Activated CD4-positive, alpha-beta T cell treated with anti-CD3 and anti-CD28 coated beads, Interleukin-2, amount 50 U/mL, for 48 hours (primary cell): ENCODE measurements at places on chromosomes 3 and 15.

DNA sequence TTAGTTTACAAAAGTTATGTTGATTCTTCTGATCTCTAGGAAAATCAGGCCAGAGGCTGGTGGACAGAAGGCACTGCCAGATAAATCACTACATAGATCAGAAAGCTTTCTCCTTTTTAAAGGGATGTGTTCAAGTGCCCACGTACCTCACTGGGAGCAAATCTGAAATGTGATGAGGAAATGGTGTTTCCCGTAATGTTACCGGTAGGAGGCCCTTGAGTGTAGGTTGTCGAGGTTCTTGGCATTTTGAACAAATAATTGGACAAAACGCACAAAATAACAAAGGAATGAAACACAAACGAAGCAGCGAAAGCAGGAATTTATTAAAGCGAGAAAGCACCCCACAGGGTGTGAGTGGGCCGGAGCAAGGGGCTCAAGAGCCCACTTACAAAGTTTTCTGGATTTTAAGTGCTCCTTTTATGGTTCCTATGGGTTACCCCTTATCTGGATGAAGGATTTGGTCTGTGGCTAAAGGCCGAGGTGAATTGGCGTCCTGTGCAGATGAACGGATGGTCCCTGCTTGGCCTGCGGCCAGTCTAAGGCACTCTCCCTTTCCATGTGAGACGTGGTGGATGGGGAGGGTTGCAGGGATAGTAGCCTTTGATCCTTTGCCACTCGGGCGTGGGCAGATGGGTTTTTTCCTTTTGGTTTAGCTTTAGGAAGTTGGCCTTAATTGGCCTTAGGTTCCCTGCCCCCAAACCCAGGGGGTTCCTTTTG, 1.0 kb downstream of the SNX1 start:
- DNase-seq, result no peak

DNA sequence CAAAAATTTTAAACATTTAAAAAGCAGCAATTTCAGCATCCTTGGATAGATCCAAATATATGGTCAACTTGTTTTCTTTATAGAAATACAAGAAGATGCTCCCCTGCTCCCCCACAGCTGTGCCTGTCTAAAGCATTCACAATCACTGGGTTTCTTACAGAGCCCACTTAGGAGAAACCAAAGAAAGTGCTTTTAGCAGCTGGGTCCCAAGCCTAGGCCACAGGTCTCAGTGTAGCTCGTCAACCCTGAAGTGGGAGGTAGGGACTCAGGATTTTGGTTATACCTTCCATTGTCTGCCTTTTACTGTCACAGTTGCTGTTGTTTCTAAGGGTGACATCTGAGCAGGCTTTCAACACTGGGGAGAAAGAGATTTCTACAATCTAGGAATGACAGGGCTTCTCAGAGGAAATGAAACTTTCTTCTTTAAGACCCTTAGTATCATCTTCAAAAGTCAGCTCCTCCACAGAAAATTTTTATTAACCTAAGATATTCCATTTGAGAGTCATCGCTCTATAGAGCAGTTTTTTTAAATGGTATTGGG, 199.3 kb upstream of the CMC1 start:
- DNase-seq, result no peak

- DNase-seq, result no peak
These were observed 189.0 kb upstream of the MCTP2 start for GRCh38 chr15:94042180-94042928.

DNA sequence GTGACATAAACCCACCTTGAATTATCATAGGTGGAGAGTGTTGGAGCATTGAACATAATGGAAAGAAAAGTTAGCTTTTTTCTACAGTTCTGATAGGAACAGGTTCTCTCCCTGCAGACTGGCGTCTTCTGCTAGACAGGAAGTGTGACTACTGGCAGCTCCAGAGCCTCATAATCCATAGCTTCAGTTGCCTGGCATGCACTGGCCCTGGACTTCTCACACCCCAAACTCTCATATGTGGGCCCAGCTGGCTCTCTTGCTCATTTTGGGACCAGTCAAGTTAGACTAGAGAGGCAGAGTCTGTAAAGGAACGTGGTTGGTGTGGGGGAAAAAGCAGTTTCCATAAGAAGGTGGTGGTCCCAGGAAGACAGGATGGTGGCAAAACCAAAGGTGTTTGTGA, 180.1 kb downstream of the VGLL4 start:
- no peak for DNase-seq

DNA sequence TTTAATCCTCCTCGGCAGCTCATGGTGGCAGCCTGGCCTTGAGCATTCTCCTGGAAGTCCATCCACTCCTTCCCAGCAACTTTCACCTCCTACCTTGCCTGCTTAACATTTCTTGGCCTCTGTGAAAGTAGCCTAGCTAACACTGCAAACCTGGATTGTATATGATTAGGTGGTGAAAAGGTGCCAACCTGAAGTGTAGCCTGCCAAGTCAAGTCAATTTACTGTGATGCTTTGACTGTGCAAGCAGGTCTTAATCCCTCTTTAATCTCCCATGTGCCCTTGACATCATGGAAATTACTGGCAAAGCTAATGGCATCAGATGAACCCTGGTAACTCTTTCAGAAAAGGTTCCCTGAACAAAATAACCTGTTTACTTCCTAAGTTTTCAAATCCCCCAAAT, 169.7 kb upstream of the NR2F2 start:
- no peak for DNase-seq

DNA sequence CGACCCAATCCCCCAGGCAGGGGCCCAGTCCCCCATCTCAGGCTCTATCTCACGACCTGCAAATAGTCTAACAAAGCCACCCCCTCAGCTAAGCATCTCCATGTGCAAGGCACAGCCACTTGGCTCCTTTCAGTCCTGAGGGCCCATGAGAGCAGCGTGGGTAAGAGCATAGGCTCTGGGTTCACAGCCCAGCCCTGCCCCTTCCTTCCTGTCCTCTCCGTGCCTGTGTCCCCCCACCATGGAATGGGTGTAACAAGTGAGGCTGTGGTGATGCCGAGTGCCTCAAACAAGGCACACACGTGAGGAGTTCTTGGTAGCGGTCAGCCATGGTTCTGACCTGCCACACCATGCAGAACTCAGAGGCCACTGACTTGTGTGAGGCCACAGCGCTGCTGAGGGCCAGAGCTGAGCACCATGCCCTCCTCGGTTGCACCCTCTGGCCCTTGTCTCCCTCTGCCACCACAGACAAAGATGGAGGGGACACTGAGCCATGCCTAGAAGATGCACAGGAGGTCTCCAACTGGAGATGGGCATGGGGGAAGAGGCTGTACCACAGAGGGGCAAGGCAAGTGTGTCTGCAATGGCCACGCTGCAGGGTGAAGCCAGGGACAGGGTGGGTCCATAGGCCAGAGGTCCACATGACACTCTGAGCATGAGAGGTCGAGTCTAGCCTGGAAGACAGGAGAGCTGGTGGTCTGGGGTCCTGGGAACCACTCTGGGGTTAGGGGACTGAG, 10.0 kb downstream of the TPRA1 start:
- no peak for DNase-seq

GRCh38 chr3:167798443-167798842, 62.9 kb downstream of the SERPINI1 start:
- no peak for DNase-seq

GRCh38 chr15:99967841-99968371, 234.7 kb upstream of the LYSMD4 start:
- no peak for DNase-seq

DNA sequence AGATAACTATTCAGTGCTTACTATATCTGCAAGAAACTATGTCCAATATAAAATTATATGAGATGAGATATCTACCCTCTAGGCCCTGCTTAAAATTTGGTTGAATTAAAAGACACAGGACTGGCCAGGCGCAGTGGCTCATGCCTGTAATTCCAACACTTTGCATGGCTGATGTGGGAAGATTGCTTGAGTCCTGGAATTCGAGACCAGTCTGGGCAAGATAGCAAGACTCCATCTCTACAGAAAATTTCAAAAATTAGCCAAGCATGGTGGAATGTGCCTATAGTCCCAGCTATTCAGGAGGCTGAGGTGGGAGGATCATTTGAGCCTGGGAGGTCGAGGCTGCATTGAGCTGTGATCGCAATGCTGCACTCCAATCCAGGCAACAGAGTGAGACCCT, 303.7 kb upstream of the UBE2E2 start:
- no peak for DNase-seq

- no peak for DNase-seq
These were observed 17.8 kb downstream of the PLXNA1 start for GRCh38 chr3:127000761-127001160.

DNA sequence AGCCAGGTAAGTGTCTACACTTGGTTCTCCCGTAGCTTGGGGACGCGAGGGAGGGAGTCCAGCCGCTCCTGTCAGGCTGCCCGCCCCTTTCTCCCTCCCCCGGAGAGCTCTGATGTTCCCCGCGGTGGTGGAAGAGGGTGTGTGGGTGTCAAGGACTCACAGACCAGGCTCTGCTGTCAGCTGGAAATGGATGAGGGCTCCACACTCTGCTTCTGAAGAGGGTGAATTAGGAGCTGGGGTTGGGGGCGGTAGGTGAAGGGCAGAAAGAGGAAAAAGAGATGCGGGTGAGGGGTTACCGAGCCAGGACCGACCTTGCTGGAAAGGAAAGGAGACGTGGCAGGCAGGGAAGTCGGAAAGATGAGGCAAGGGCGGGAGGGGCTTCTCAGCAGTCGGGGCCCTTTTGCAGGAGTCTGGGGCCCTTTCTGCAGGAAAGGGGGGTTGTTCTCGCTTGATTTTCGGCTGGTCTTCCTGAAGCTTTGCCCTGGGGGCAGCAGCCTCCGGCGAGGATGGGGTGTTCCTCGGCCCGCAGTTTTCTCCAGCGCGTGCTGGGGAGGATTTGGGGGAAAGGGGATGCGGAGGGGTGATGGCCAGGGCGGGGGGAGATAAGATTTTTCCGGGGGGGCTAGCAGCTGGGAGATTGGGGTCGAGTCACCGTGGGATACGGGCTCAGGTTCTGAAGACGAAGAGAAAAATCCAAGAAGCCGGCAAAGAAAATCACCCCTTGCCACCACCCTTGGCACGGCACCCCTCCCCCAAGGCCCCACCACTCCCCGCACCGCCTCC, 602 bp upstream of the BAHD1 start:
- DNase-seq, result peak; percentile 64

DNA sequence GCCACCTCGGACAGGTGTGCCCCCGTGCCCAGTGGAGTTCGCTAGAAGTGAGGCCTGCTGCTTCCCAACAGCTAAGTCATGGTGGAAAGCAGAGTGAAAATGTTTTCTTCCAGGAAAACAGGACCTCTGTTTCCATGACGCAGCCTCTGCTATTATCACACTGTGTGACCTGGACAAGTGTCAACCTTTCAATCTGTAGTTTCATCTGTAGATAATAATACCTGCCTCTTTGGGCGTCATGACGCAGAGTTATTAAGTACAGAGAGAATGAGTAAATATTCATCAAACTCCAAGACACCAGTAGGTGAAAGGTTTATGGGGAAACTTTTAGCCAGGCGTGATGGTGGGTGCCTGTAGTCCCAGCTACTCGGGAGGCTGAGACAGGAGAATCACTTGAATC, 62.3 kb downstream of the TMEM44 start:
- DNase-seq, result no peak

- no peak for DNase-seq
These were observed 24.0 kb upstream of the SPTBN5 start for GRCh38 chr15:41917767-41918430.

- DNase-seq, result no peak
These were observed 4.7 kb downstream of the PIK3CB start for GRCh38 chr3:138829886-138830510.

GRCh38 chr3:158842976-158843375, 41.1 kb downstream of the MFSD1 start:
- DNase-seq, result no peak

GRCh38 chr3:158961911-158962310, 160.1 kb downstream of the MFSD1 start:
- DNase-seq, result no peak

GRCh38 chr3:151318313-151318712, 1.7 kb upstream of the GPR87 start:
- DNase-seq, result no peak
